ENCODE measurements at places on chromosomes 1 and 21.

- peak; percentile 29 for DNase-seq
These were observed 58.2 kb downstream of the HSD3B1 start for GRCh38 chr1:119565131-119565772.

DNA sequence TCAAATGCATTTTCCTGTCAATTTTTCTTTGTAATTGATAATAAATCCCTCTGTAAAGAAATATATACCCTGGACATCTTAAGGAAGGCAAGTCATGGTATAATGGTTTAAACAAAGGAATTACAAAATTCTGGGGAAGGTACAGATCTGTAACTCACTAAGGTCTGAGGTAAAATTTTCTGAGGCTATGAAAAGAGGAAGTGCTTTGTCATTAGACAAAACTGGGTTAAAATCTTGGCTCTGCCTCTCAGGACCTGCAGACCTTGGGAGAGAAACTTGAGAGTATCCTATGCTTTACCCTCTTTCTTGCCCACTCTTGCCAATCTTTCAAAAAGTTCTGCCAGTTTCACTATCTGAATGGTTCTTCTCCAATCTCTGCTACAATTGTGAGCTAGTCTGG lies 26.8 kb upstream of the BEND5 start:
- DNase-seq, result no peak

- peak; percentile 79 for DNase-seq
These were observed 49.9 kb upstream of the CYP2J2 start for GRCh38 chr1:59976194-59977074.

DNA sequence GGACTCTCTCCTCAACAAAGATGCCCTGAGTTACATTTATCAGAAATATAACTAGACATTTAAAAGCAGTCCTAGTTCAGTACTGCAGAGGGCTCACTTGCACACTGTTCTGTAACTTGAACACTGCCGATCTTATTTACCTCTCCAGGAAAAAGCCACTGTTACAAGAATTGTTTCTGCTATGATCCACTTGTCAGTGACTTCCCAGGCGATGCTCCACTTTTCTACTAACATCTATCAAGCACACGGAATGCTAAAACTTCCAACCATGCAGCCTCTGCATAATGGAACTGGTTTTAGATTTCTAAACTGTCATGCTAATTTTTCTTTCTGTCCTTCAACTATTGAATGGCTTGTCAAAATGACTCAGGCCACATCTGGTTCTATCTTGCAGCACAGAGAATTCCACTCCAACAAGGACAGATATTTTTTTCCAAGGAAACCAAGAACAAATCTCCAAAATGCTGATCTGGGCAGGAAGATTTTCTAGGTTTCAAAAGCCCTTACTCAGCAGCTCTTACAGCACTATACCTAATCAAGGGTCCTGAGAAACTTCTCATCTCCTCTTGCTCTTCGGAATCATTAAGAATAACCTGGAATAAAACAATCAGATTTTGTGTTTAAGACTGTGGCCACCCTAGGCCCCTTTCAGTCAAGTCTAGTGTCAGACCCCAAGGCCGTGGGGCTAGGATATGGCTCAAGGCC lies 9.9 kb downstream of the SEC16B start:
- no peak for DNase-seq
